Fibroblast of skin of scalp (primary cell): ENCODE measurements at places on chromosomes 5 and 9.

DNA sequence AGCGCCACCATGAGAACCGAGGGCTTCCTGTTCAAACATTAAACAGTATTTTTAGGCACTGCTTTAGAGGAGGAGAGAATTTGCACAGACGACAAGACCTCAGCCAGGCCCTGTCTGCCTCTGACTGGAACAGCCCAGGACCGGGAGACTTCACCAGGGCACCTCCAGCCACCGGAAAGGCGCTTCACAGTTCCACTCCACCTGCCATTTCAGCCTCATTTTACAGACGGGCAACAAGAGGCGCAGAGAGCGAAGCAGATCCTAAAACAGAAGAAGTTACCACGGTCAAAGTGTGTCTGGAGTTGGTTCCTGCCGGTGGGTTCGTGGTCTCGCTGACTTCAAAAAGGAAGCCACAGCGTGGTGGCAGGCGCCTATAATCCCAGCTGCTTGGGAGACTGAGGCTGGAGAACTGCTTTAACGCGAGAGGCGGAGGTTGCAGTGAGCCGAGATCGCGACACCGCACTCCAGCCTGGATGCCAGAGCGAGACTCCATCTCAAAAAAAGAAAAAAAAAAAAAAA is 28.4 kb downstream of the COL23A1 start:
- no peak for DNase-seq

DNA sequence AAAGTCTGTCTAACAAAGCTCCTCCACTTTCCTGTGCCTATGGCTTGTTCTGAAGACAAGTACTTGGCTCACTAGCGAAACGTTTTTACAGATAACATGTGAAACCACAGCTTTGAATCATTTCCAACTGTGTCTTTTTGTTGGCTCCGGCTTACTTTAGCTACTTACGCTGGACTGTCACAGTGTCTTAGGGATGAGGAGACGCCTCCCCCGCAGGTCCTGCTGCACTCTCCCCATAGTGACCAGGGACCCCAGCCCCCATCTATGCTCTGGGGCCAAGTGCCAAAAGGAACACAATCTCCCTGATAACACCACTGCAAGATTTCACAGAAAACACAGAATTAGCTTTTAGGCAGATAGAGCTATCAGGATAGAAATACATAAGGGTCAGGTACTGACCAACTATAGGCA is 219.1 kb downstream of the ADAMTS6 start:
- peak; percentile 91 for DNase-seq

GRCh38 chr9:86485359-86485758 is 131.1 kb upstream of the TUT7 start:
- no peak for DNase-seq

- DNase-seq: no peak
Observed at GRCh38 chr5:119105971-119106370, 35.1 kb downstream of the DMXL1 start.

DNA sequence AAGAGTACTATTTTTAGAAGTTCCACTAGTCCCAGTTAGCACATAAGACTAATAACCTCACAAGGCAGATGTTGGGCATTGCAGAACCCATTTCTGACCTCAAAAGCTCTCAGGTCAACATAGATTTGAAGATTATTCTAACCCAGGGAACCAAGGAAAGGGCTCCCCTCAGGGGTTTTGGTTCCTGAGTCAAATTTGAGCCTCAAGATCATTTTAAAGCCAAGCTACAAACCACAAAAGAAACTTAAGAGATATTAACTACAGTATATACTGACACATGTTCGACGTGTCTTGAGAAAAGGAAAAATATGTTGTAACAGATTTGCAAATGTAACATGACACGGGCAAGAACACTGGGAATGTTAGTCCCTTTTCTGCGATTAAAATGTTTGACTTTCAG is 88.6 kb downstream of the GNAQ start:
- peak; percentile 36 for DNase-seq

- DNase-seq: no peak
Observed at GRCh38 chr5:165076686-165077085, 1571.3 kb downstream of the MAT2B start.

DNA sequence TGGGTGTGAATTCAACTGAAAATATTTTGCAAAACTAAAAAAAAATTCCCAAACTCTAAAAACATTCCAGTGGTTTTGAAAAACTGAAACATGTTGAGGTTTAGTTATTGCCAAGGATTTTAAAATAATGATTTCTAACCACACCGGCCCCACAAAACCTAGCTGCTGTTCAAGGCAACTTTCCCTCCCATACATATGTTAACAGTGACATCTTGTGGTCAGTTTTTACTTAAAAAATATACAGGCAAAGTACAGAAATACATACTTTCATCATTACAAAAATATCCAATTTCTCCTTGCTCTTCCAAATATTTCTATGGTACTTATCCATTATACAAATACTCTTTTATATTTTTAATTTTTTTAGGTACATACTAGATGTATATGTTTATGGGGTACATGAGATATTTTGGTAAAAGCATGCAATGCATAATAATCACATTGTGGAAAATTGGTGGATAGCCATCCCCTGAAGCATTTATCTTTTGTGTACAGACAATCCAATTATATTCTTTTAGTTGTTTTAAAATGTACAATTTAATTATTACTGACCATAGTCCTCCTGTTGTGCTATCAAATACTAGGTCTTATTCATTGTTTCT is 34.4 kb upstream of the MRPS30 start:
- peak; percentile 74 for DNase-seq

DNA sequence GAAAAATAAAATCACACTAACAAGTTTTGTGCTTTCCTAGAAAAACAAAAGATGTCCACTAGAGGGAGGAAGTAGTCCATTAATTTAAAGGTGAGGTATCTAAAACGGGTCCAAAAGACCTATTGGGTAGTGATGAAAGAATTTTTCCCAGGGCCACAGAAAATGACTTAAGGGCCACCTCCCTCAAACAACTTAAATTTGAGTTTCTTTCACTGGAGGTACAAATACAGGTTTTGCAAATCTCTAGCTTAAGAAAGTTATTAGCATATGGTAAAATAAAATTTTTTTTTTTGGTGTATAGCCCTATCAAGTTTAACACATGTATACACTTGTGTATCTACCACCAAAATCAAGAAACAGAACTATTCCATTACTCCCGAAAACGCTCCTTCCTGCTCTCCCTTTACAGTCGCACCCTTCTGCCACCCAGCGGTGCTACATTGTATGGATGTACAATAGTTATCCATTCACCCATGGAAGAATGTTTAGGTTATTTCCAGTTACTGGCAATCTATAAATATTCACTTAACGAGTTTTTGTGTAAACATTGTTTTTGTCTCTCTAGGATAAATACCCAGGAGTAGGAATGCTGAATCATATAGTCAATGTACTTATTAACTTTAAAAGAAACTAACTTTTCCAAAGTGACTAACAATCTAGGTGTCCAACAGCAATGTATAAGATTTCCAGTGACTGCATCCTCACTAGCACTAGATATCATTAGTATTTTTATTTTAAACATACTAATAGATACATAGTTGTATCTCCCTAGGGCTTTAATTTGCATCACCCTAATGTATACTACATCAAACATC is 21.9 kb downstream of the DEPDC1B start:
- peak; percentile 56 for DNase-seq

DNA sequence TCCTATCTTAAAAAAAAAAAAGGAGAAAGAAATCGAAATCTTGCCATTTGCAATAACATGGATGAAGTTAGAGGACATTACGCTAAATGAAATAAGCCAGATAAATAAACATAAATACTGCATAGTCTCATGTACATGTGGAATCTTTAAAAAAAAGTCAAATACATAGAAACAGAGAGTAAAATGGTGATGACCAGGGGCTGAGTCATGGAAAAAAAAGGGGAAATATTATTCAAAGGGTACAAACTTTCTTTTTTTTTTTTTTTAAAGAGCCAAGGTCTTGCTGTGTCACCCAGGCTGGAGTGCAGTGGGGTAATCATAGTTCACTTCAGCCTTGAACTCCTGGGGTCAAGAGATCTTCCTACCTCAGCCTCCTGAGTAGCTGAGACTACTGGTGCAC is 310.1 kb downstream of the ZNF608 start:
- DNase-seq: peak; percentile 60

DNA sequence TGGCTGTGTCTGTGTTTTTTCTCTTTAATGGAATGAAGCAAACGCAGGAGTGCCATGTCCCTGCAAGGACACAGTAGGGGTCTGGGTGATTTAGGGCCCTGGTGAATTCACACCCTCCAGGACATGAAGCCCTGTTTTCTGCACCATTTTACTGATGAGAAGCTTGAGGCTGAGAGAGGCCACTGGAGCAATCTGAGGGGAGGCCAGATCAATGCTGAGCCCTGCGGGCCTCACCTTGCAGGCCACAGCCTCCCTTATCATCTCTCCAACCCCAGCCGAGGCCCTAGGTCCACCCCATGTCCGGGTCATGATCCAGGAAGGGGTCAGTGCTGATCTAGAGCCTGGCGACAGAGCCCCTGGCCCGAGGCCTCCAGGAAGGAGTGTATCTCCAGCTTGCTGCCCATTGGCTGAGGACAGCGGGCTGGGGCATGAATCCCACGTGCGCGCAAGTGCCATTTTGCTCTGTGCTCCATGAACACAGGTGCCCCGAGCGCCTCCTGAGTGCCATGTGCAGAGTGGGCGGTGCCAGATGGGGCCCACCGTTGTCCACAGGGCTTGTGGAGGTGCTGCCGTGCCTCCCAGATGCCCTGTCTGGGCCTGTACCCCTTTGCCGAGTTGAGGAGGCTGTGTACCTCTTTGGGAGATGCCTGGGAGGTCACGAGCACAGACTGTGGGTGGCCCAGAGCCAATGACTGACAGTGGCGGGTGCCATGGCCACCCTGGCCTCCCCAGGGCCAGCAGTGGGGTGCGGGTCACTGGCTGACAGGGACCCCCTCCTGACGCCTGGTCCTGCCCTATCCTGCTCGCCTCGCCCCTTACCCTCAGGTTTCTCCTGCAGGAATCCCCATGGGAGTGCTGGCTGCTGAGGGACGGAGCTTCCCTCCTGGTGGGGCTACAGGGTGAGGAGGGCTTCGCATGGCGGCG is 32.3 kb upstream of the LPCAT1 start:
- DNase-seq: no peak

GRCh38 chr9:86098824-86099700 is at the start of gene GOLM1:
TSS of gene GOLM1 (minus strand) at chr9:86099558. CDS start at chr9:86079320, 20,238 bp downstream.
- peak; percentile 76 for DNase-seq

GRCh38 chr9:21102305-21102704 is 24.6 kb upstream of the IFNB1 start:
- DNase-seq: peak; percentile 19

DNA sequence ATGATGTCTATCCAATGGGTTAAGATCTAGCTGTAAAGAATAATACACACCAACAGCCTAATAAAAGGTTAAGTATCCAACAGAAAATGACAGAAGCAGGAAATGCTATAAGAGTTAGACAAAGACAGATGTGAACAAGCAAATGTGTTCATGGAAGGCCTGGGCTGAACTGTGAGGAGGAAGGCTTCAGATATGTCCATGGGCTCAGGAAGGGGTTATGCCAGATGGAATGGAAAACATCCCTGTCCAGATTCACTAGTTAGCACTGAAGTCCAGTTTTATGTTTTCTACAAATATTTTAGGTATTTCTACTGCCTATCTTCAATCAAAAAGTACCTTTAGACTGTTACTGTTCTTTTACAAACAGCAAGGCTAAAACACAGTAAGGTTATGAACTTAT is 27.1 kb downstream of the ERAP1 start:
- DNase-seq: peak; percentile 27

- no peak for DNase-seq
Observed at GRCh38 chr5:171498166-171498565, 78.7 kb downstream of the FGF18 start.

DNA sequence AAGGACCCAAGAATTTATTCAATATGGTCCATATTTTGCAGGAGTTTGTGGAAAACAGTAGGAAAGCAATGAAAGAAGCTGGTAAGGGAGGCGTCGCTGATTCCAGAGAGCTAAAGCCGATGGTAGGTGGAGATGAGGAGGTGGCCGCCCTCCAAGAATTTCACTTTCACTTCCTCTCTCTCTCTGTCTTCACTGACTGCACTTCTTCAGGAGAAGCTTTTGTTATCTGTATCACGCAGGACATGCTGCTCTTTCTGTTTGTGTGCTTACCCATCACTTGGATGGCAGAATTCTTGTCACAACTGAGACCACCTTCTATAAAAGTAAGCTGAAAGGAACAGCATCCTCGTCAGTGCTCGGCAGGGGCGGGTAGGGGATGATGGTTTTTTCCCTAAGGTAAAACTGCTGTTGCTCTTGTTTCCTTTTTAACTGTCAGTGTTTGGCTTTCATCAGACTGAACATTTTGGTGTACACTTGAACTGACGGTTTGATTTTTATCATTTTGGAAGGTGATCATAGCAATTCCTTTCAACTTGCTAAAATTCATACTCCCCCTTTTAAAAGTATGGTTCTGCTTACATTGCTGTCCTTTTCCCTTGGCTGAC is 62.4 kb upstream of the FSD1L start:
- DNase-seq: no peak

DNA sequence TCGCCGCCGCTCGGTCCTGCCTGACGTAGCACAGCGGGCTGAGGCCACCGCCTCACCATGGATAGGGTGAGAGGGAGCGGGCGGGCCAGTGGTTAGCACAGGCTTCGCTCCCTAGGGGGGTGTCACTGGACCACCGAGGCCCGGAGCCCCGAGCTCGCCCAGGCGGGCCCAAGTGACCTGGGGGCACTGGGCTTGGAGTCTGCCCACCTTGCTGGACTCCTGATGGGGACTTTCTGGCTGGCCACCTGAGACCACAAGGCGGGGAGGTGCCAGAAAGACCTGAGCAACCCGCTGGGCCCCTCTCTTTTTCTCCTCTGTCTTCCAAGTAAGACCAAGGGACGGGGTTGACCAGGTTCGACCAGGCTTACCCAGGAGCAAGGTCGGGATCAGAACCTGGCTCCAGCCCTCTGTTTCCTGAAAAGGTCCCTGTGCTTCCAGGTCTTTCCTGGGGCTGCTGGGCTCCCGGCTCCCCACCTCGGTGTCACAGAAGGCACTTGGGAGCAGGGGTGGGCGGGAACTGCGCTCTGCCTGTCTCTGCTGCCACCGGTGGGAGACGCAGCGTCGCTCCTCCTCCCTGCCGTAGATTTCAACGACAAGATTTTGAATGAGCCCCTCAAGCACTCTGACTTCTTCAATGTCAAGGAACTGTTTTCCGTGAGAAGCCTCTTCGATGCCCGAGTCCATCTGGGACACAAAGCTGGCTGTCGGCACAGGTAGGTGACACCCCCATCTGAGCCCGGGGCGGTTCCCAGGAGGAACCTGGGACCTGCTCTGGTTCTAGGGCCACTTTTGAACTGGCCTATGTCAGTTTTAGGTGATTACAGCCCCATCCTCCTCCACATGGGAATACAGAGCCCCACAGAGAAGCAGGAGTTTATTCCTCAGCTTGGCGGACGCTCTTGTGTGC is 1.0 kb downstream of the MRPS2 start:
- no peak for DNase-seq

- DNase-seq: peak; percentile 20
Observed at GRCh38 chr9:37902796-37903646, 906 bp downstream of the SLC25A51 start.

- DNase-seq: no peak
Observed at GRCh38 chr5:6659941-6660684, 26.9 kb downstream of the SRD5A1 start.

- DNase-seq: no peak
Observed at GRCh38 chr9:36078051-36078450, 41.3 kb downstream of the RECK start.

DNA sequence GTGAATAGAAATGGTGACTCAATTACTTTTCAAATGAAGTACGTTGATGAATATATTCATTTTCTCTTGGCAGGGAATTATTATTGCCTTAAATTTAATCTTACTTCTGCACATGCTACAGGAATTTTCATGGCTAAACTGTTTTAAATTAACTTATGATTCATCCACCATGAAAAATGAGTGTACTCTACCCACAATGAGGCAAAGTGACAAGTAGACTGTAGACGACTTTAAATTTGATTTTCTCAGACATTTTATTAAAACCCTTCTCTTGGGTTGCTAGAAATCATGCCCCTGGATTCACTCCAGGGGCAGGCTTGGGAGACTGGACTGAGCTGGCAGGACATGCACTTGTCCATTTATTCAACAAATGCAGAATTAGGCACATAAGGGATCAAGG is 23.5 kb upstream of the ERAP2 start:
- DNase-seq: peak; percentile 60
